Head of caudate nucleus (tissue), 42 donors: ENCODE measurements at places on chromosomes 5 and 9.
A peak's percentile ranks its signal among the peaks of the same experiment; 100 is the strongest.

DNA sequence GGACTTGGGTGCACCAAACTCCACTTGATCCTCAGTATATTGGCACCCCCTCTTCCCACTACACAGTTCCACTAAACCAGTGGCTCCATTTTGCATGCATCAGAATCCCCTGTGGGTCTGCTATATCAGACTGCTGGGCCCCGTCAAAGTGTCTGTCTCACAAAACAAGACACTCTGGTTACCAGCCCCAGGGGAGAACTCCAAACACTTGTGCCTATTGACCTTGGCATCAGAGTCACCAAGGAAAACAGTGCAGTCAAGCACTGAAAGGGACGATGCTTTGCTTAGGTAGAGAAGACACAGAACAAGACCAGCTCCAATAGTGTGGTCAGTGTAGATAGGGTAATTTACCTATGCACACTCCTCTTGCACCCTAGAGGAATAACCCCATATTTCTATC is 205.8 kb upstream of the RAI14 start:
- no peak for DNase-seq

DNA sequence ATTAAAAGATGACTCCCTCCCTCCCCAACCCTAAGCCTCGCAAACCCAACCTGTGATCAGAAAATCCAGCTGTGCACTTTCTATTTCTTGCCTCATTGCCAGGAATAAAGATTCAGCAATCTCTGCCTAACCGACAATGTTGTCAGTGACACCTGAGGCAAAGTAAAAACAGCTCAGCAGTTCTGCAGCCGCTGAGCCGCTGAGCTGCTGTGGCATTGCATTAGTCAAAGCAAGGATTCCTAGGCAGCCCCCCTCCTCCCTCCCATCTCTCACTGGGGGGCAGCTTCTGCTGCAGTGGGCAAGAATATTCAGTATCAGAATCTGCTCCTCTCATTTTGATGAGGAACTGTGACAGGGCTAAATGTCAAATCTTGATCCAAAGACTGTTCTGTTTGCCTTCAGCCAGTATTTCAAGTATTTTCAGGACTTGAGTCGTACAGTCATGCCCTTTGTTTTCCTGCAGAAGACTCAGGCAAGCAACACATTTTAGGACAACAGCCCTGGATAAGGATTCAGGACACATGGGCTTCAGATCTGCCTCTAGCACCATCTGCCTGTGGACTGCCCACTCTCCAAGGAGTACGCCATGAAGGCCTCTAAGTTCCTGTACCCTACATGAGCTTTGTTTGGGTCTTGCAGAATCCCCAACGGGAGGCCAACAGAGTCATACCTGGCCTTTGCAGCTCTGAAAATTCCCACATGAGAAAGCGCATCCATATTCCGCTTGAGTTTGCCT is 41.1 kb upstream of the DAP start:
- no peak for DNase-seq

DNA sequence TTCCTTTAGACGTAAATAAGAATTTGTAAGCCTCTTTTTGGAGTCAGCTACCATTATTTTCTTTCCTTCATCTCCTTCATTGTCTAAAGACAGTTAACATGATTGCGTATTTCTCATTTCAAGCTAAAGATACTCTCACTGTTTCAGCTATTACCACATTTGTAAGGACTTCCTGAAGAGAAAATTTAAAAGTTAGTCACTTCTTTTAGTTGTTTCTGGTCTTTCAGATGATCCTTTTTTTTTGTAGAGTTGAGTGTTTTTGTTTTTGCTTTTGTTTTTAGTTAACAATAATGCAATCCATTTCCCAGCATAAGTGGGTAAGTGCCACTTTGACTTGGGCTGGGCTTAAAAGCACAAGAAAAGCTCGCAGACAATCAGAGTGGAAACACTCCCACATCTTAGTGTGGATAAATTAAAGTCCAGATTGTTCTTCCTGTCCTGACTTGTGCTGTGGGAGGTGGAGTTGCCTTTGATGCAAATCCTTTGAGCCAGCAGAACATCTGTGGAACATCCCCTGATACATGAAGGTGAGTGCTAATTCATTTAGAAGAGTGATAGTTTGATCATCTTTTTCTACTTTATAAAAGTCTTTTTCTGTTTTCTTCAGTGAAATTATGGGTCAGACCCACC is 2.0 kb downstream of the IL31RA start:
- DNase-seq = no peak

- DNase-seq = no peak
Measured at GRCh38 chr9:75616052-75616451, 274.4 kb upstream of the PCSK5 start.

DNA sequence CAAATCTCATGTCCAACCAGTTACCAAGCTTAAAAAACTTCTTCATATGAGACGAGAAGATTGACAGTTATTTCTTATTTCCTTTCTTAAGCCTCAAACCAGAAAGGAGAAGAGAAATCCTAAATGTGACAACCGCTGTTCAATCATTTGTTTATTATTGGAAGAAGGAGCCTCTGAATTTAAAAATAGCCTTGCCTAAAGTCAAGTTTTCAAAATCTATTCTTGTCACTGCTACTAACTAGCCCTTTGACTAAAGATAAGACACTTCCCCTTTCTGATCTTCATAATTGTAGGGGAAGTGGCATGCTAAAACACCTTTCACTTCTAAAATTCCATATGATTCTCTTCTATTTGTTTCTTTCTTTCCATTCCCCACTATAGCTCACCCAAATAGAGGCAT is 106.2 kb upstream of the EMB start:
- DNase-seq = no peak

- peak; percentile 96 for DNase-seq
Measured at GRCh38 chr9:93143830-93144530, 9.9 kb upstream of the NINJ1 start.

DNA sequence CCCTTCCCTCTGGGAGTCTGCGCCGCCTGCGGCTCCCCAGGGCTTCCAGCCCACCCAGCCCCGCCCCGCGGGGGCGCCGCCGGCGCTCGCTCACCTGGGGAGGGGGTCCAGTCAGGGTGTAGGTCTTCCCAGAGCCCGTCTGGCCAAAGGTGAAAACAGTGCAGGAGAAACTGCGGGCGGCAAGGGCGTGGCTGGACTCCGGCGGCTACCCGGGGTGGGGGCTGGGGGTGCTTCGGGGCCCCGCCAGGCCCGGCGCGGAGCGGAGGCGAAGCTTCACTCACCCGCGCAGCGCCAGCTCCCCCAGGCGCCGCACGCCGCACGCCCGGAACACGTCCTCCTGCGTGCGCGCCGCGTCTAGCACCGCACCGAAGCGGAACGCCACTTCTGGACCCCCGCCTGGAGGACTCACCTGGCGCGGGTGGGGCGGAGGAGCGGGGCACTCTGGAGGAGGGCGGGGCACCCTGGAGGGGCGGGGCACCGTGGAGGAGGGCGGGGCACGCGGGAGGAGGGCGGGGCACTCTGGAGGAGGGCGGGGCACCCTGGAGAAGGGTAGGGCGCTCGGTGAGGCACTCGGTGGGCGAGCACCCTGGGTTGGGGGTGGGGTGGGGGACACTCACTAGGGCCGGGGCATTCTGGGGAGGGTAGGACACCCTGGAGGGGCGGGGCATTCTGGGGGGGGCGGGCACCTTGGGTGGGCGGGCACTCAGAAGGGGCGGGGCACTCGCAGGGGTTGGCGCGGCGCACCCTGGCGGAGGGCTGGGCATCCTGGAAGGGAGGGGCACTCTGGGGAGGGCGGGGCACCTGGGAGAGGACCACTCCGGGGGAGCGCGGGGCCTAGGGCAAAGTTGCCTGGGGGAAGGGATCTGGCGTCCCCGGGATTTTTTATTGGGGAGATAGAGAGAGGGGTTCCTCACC is 814 bp downstream of the KIF12 start:
- DNase-seq = no peak

DNA sequence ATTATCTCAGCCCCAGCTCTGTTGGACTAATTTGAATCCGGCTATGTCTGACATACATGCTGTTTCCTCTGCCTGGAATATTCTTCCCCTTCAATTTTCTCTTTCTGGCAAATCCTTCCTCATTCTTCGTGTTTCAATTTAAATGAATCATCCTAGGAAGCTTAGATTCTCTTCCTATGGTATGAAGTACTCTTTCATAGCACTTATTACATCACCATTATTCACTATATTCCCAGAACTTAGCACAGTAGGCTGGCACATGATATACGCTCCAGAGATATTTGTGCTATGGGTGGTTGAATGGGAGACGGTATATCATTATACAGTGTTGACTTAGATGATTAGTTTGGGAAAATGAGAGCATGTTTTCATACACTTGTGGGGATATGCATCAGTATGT is 91.0 kb upstream of the JAK2 start:
- no peak for DNase-seq

- no peak for DNase-seq
Measured at GRCh38 chr5:107813559-107813958, 142.8 kb upstream of the EFNA5 start.

DNA sequence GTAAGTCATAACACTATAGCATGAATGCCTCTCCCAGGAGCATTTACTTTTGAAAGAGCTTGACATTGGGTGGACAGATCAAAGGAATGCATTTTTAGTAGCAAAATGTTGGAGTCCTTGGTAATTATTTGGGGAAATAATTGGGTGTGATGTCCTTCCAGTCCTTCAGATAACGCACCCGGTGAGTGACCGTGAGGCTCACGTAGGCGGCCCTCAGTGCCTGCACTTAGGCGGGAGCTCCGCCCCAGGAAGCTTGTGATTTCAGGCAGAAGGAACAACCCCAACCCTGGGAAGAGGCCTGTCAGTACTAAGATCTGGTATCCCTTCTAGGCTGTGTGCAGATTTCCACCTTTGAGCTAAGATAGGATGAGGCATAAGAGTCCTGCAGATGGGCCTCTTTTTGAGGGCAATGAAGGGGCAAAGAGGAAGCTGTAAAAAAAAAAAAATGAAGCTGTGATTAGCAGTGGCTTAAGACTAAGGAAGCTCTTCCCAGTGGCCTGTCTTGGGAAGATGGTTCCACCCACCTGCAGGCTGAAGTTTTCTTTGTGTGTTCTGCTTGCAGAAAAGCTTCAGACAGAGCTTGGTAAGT is 14.9 kb downstream of the BTNL9 start:
- no peak for DNase-seq

DNA sequence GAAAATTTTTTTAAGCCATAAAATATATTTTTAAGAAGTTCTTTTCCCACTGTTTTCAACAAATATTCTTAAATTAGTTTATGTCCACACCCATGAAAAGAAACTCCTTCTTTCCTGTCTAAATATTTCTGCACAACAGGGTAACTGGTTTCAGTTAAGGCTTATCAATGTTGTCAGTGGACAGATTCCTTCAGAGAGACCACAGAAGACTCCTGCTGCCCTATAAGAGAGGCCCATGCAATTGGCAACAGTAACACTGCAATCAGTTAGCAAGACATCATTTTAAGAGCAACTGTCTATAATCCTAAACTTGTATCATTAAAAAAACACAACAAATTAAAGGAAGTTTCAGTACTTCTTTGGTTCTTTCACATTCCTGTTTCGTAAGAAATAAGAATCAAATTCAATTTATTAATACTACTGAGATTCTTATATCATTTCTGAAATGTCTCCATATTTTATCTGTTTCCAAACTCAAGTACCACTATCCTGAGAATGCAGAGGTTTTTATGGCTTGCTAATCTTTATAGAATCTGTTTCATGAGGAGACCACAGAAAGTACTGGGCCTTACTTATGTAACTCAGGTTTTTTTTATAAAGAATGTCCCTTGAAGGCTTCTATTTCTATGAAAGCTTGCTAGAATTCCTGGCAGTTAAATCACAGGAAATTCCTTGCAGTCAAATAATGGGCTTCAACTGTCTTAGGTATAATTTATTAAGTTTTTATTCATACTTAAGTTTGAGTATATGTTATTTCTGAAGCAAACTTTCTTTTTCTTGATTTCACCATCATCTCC is 240.2 kb downstream of the RFX3 start:
- no peak for DNase-seq

- DNase-seq = no peak
Measured at GRCh38 chr9:134641990-134642384, 384 bp downstream of the COL5A1 start.

GRCh38 chr5:123180178-123180577 is 91.1 kb downstream of the PRDM6 start:
- DNase-seq = peak; percentile 24

GRCh38 chr5:178426326-178427130 is 163.7 kb downstream of the COL23A1 start:
- no peak for DNase-seq

DNA sequence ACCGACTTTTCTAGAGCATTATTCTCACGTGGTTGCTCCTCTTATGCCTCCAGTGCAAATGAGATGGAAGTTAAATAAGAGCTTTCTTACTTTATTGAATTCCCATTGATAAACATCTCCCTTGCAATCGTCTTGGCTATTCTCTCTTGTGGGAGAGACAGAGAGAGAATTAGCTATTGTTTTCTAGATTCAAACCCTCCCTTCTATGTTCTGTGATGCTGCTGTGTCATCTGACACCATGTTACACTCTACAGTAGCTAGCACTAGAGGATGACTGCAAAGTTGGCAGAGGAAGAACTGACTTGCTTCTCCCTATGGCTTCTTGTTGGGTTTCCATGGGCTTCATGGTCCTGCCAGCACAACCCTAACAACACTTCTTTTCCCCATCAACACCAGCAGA is 134.6 kb upstream of the RANBP3L start:
- no peak for DNase-seq

GRCh38 chr5:3311433-3311832 is 284.2 kb upstream of the IRX1 start:
- no peak for DNase-seq

- no peak for DNase-seq
Measured at GRCh38 chr9:131826966-131827525, 87.2 kb upstream of the RAPGEF1 start.

DNA sequence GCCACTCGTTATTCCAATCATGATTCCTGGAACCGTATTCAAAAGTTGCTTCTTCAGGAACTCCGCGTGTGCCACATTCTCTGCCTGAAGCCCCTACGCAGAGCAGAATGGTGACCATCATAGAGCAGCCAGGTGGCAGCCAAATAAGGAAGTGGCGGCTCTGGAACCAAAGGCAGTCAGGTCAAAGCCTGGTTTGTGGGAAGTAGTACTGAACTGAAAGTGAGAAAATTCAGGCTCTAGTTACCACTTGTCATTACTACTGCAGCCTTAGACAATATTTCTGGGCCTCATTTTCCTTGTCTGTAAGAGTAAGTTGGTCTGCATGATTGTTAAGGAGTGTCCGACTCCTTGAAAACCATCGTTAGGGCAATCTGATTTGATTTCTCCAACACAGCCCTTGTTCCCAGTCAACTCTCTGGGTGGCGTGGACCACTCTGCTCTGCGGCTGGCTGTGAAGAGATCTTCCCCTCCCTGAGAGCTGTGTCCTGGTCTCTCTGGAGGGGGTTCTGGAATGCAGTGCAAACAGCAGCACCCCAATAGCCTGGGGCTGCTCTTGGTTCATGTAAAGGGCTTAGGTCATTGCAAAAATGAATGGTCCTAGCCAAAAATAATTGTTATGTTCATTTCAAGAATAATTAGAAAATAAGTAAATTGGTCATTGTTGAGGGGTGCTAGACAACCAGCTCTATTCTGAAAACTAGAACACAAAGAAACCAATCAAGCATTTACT is 102.4 kb downstream of the MED27 start:
- DNase-seq = no peak

GRCh38 chr9:95130484-95130883 is 187.0 kb downstream of the FANCC start:
- no peak for DNase-seq

GRCh38 chr5:81398741-81399140 is 4.8 kb upstream of the ACOT12 start:
- no peak for DNase-seq

- DNase-seq = no peak
Measured at GRCh38 chr5:157570531-157571200, 4.9 kb downstream of the ADAM19 start.
